HuH-7.5 (cell line): ENCODE measurements at places on chromosomes 2 and 18.
A peak's percentile ranks its signal among the peaks of the same experiment; 100 is the strongest.

- no peak for DNase-seq
Measured at GRCh38 chr2:162212366-162212765, 30.9 kb downstream of the FAP start.

DNA sequence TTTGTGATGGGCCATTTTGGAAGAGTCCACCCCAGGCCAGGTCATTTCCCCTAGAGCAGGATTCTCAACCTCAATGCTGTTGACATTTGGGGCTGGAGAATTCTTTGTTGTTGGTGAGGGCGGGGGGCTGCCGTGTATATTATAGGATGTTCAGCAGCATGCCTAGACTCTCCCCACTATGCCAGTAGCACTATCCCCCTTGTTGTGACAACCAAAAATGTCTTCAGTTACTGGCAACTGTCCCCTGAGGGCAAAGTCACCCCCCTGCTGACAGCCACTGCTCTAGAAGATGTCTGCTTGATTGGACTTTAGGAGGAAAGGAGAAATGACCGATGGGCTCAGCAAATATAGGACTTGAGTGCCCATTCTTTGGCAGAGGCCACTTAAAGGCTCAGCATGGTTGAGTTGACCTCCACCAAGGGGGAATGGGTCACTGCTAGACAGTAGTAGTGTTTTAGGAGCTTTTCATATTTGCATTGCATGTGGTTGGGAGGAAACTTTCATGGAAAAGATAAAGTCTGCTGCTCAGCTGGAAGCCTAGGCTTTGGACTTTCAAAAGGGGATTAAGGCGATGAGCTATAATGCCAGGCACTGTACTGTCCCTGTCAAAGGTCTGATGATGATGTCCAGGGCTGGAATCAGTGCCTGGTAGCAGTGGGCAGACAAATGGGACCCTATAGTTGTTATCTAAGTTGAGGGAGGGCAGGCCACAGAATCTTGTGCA, 61.1 kb upstream of the MCFD2 start:
- DNase-seq, result no peak

- DNase-seq, result no peak
Measured at GRCh38 chr2:188984680-188985079, 10.5 kb downstream of the COL3A1 start.

- no peak for DNase-seq
Measured at GRCh38 chr18:58005885-58006523, 38.0 kb upstream of the NEDD4L start.

GRCh38 chr2:182133195-182133891, 147.7 kb downstream of the PPP1R1C start:
- DNase-seq, result no peak

GRCh38 chr2:51247252-51247805, 215.4 kb upstream of the NRXN1 start:
- DNase-seq, result no peak

DNA sequence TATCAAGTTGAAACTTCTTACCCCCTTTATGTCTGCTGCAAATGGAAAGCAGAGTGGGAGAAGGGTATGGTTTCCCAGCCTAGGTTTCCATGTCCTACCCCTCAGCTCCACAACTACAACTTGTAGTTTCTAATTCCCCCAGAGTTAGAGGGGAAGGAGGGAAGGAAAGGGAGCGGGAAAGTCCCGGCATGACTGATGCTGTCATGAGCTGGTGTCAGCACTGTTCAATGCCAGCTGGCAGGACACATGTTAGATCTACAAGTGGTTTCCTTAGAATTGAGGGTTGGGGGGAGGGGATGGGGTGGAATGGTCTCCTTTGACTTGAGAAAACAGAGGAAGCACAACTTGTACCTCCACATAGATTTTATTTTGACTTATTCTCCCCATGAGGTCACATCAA, 194.0 kb downstream of the MBD2 start:
- no peak for DNase-seq

DNA sequence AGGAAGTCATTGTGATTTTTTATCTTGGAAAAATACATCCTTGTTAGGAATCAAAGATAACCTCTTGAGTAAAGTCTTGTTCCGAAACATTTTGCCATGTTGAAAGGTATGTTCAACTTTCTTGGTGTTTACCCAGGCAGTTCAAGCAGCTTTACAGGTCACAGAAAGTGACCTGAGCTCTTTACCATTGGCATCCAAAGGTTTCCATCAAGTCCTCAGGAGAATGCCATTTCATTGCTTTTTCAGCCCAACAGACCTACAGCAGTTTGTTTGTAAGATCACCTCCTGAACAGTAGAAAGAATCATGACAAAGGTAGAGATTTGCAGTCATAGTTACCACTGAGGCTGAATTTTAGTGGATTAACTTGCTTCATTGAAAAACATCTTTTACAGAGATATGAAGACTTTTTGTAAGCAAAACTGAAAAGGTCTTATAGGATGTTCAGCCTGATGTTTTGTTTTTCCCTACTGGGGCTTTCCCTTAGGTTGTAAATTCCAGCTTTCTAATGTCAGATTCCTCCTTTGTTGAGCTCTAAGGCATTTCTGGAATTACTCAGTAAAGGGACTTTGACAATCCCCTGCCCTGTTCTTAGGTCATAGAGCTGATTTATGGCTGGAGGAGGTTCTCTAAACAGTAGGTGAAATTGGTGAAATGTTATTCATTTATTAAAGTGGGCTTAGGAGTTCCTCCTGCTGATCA, 236.8 kb upstream of the RBMS1 start:
- DNase-seq, result peak; percentile 8

- no peak for DNase-seq
Measured at GRCh38 chr18:36457683-36458082, 160.2 kb downstream of the FHOD3 start.

DNA sequence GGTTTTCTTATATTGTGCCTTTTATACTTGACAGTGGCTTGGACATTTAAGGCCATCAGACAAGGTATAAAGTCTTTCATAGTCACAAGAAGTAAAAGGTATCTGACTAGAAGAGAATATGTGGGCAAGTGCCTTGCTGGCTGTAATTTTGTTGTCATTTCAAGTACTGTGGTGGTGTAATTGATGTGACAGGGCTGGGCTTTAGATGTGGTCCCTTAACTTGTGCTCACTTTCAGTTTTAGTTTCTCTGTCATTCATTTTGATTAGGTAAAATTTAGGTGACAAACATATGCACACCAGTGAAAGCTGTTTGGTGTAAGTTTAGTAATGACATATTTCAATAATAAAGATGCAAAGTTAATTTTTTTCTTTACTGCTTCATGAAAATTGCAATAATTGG, 31.2 kb upstream of the TBR1 start:
- DNase-seq, result no peak

GRCh38 chr2:128536925-128537620, 218.4 kb upstream of the HS6ST1 start:
- no peak for DNase-seq

DNA sequence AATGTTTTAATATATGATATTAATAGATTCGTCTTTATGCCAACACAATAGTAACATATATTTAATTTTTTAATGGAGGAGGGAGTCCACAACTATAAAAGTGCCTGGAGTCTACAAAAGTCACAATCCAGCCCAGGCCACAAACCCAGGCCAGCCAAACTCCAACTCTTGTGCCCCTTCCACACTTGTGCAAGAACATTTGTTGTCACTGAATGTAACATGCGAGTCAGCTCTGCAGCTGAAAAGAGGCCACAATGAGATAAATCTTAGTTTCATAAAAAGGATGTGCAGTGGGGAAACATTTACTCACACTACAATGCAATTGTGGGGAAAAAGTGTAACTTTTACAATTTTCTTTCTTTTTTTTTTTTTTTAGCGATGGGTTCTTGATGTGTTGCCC, 110.8 kb downstream of the MCFD2 start:
- no peak for DNase-seq

GRCh38 chr18:25053466-25053865, 298.5 kb downstream of the ZNF521 start:
- DNase-seq, result no peak

- no peak for DNase-seq
Measured at GRCh38 chr18:23032030-23032582, 99.0 kb downstream of the RBBP8 start.

DNA sequence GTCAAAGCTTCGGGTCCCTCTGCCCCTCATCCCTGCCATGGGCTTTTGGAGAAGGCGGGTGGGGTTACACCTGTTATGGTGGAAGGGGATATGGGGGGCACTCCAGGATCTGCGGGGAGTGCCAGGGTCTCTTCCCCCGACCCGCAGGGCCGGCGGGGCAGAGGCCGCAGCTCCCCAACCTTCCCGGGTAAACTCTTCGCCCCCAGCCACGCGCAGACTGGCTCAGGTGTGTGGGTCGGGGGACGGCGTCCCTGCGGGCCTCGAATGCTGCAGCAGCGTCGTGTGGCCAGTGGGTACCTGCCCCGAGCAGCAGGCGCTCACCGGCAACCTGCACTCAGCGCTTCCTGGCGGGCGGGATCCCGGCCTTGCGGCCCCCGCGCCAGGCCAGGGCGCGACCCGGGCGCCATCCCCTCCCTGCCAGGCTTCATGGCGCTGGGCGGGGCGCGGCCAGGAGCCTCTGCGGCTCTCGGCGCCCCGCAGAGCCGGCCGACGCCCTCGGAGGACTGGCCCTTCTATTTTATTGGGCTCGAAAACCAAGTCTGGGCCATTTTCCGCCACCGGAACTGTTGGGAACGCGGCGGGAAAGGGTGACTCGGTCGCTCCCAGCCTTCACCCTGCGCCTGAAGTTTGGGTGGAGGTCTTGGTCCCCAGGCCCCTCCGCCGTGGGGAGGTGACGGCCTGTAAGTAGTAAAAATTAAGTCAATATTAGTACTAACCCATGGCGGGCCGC, 4.5 kb downstream of the GBX2 start:
- no peak for DNase-seq

- no peak for DNase-seq
Measured at GRCh38 chr2:98854682-98855081, 81.3 kb downstream of the CRACDL start.

DNA sequence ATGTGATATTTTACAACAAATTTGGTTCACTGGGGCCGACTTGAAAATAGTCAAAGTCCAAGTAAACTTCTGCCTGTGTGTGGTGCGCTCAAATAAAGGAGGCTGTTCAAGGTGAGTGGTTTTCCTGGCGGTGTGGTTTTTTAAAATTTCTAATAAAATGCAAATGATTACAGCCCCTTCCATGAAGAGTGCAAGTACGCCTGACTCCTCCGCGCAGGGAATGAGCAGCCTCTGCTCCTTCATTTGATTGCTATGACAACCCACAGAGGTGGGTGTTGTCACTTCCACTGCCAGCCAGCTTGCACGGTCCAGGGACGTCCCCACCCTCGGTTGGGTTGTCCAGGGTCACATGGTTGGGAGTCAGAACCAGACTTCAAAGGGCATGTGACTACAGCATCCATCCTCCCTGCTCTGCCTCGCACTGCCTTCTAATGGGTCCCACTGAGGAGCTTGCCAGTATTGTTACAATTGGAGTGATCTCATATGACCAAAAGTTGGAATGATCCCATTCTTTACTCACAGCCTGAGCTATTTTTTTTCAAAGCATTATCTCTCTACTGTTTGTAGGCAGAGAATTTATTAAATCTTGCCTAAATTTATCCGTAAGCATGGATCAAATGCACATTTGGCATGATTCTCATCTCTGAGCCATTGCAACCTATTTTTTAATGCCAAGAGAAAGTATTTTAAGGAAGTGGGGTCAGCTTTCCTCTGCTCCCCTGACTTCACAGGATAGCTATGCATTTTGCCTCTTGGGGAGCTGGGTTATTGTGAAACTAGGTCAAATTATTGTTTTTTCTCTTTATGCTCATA, 121.3 kb downstream of the AGAP1 start:
- no peak for DNase-seq

- no peak for DNase-seq
Measured at GRCh38 chr2:54233832-54234649, 22.0 kb downstream of the TSPYL6 start.

- DNase-seq, result no peak
Measured at GRCh38 chr18:48934415-48934722, 16.4 kb downstream of the SMAD7 start.

GRCh38 chr2:236793023-236794011, 223.7 kb downstream of the ACKR3 start:
- no peak for DNase-seq

GRCh38 chr2:177554365-177554764, 161.8 kb downstream of the AGPS start:
- no peak for DNase-seq

GRCh38 chr2:127737892-127738291, 36.6 kb downstream of the SFT2D3 start:
- no peak for DNase-seq

DNA sequence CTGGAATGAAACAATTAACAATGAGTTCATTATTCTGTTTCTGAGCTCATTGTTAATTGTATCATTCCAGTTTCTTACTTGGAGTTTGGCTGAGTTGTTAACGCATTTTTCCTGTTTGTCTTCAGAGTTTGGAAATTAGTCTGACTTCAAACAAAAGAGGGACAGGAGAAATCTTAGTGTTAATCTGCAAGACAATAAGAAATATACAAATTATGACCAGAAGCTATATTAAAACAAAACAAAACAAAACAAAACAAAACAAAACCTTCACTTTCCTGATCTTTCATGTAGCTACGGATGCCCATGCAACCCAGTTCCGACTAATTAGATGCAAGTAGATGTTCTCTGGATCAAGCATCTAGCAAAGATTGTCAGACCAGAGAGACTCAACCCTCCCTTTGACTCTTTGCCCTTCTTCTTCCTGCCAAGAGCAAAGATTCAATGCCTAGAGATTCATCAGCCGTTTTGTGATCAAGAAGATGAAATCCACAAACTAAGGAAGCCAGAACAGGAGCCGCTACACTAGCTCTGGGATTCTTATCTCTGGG, 686.2 kb upstream of the FSHR start:
- DNase-seq, result no peak

GRCh38 chr18:22456547-22456946, 38.8 kb upstream of the CTAGE1 start:
- no peak for DNase-seq

GRCh38 chr18:79420033-79420745, 24.5 kb downstream of the NFATC1 start:
- DNase-seq, result no peak

DNA sequence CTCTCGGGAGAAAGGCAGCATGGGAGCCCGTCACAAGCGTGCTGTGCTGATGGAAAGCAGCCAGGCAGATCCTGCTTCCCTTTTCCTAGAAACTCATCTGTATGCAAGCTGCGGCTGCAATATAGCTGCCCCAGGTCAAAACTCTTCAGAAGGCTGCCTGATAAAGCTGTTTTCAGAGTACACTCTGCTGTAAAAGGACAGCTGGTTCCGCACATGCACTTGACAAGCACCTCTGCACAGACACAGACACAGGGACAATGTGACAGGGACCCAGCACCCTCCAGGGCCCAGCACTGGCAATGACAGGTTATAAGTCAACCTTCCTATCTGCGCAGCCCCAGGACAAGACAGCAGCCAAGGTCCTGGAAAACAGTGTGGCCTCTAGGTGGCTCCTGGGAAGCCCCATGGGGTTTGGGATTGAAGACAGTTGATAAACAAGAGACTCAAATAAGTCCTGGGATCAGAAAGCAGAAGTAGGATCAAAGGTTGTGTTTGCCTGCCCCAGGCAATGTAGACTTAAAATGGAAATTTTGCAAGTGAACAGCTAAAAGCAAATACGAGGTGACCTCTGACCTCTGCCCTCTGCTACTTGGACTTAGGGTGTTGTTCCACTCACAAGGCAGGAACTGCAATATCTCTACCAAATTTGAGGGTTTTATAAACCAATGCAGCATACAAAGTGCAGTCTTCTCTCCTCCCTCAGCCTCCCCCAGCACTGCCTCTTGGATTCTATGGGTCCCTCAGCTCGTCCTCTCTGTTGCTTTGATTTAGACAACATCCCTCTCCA, 16.9 kb downstream of the SLC66A2 start:
- peak; percentile 69 for DNase-seq

- no peak for DNase-seq
Measured at GRCh38 chr2:12083081-12083581, 336.7 kb downstream of the LPIN1 start.

- DNase-seq, result no peak
Measured at GRCh38 chr2:180133736-180134135, 126.6 kb upstream of the CWC22 start.

- DNase-seq, result no peak
Measured at GRCh38 chr18:22523481-22523880, 105.8 kb upstream of the CTAGE1 start.
